Tibial nerve (tissue), 4 donors: ENCODE measurements at places on chromosomes 12 and 14. TPM values are rescaled to one million over a fixed set of nuclear protein-coding genes. Genes with fewer than 3 reads are reported as not detected.

DNA sequence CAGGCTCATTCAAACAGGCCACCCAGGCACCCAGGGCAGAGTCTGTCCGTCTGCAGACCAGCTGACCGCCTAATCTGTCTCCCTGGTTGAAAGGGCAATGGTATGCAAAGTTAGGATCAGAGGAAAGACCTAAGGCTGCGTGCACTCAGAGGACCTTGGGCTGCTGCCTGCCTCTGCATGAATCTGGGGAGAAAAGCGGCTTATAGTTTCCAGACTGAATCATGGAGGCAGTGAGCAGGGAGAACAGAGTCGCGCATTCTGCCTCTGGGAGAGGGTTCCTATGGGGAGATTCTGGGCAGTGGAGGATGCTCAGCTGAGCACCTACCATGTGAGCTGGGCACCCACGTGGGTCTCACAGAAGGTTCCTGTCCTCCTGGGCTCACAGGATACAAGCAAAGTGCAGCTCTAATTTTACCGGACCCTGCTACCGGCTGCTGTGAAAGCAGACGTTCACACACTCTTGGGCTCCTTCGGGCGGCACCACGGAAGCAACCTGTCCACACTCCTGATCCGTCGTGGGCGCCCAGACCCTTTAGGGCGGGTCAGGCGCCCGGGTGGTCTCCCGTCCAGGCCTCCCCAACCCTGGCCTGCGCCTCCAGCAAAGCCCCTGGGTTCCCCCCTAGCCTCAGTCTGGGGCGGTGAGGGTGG is 772 bp downstream of the SCARB1 start:
- peak overlapping the region; percentile 48 for H3K4me3 ChIP-seq
- H3K27me3 ChIP-seq, result no peaks in the 10 kb centered on the region
- H3K36me3 ChIP-seq, result no peaks in the 10 kb centered on the region
- no peak for DNase-seq
- H3K4me1 ChIP-seq, result peaks cover 42% of the 10 kb centered on the region
- peak overlapping the region; percentile 82 for H3K27ac ChIP-seq

DNA sequence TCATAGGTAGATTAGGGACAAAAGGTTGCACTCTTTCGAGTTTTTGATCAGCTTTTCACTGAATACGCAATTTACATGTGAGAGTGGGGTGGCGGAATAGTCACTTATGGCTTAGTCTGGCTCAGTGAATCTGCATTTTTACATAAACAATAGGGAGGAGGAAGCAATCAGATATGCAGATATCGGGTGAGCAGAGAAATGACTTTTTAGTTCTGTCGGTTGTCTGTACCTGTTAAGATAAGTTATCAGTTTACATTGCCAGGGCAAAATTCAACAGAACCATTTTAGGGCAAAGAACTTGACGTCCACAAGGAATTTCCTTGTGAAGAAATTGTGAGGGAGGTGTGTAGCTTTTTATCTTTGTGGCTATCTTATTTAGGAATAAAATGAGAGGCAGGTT is 15.4 kb upstream of the EGLN3 start:
- no peaks in the 10 kb centered on the region for H3K36me3 ChIP-seq
- H3K27ac ChIP-seq, result no peak overlapping the region
- no peak for DNase-seq
- no peaks in the 10 kb centered on the region for H3K27me3 ChIP-seq
- H3K4me3 ChIP-seq, result no peak overlapping the region

The DBX2 gene
- not detected for total RNA-seq

- H3K27me3 ChIP-seq, result no peaks in the 10 kb centered on the region
- H3K4me1 ChIP-seq, result no peaks in the 10 kb centered on the region
- no peaks in the 10 kb centered on the region for H3K36me3 ChIP-seq
- no peak for DNase-seq
These were observed 194.1 kb downstream of the NUAK1 start for GRCh38 chr12:105944628-105945027.

- DNase-seq, result no peak
- H3K4me1 ChIP-seq, result peaks cover 13% of the 10 kb centered on the region
- no peak overlapping the region for H3K27ac ChIP-seq
These were observed 35.2 kb downstream of the CDC42BPB start for GRCh38 chr14:103022002-103022684.

DNA sequence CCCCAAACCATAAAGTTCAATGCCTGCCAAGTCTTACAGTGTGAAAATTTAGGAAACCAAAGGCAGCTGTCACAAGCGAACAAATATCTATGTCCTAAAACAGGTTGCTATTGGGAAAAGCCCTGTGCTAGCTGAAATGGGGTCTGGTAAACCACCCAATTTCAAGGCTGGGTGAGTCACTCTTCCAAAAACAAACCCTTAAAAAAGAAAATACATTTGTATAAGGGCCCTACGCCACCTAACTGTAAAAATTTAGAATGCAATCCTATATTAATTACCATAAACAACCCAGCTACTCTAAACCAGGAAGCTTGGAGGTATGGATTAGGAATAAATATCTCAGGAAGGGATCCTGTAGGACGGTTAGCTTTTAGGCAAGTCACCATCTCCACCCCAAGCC is 32.1 kb downstream of the PRMT8 start:
- H3K4me3 ChIP-seq, result no peak overlapping the region
- no peaks in the 10 kb centered on the region for H3K36me3 ChIP-seq

The SLCO1B1 gene
- total RNA-seq, result not detected

- H3K27me3 ChIP-seq, result no peaks in the 10 kb centered on the region
- H3K36me3 ChIP-seq, result no peaks in the 10 kb centered on the region
- no peak for DNase-seq
- H3K27ac ChIP-seq, result peak overlapping the region; percentile 59
These were observed 26.4 kb downstream of the DDHD1 start for GRCh38 chr14:53126731-53127130.

The TAS2R43 gene
- total RNA-seq, result 4.9 TPM

DNA sequence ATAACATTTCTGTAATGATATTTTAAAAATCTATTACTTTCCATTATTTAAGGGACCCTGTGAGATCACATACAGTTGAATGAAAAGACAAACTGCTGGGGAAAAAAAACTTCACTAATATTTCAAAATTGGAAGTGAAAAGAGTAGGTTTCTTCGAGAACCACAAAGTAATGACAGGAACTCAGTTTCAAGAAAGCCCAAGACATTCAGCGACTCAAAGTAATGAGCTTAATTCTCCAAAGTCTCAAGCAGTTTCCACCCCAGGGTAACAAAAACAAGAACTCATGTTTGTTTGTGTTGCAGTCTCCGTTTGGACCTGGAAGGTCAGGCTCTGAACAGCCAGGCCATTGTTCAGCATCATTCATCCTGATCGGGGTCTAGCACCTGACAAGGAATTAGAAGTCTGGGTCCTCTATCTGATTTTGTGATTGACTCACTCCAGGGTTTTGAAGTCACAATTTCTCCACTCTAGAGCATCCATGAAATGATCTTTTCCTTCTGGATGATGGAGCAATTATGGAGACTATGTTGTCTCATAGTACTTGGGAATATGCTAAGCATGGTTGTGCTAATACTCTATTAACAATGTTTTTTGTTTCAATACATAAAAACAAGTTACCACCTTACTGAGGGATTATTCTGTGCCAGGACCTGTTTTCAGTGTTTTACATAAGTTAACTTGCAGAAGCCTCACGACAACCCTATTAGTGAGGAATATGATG is 126.9 kb downstream of the SLC25A21 start:
- H3K4me3 ChIP-seq, result no peak overlapping the region
- no peaks in the 10 kb centered on the region for H3K36me3 ChIP-seq
- H3K4me1 ChIP-seq, result no peaks in the 10 kb centered on the region
- DNase-seq, result no peak
- H3K27ac ChIP-seq, result no peak overlapping the region

DNA sequence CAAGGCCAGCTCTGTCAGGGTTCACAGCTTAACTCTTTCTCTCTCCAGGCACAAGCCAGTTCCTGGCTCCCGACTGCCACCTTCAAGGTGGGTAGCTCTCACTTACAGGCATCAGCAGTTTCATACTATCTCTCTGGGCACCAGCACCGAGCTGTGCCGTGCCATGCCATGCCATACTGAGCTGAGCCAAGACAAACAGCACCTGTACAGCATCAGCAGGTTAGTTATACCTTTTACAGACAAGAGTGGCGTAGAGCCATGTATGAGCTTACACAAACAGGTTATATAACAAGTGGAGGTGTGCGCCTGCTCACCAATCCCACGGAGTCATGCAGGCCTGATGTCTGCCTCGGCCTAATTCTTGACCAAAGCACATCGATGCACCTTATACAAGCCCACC is 1098.7 kb downstream of the AACS start:
- H3K36me3 ChIP-seq, result no peaks in the 10 kb centered on the region
- no peak overlapping the region for H3K27ac ChIP-seq
- H3K4me1 ChIP-seq, result no peaks in the 10 kb centered on the region
